RPMI8226 (cell line): ENCODE measurements at places on chromosomes 13 and 19.
A peak's percentile ranks its signal among the peaks of the same experiment; 100 is the strongest.

- DNase-seq, result no peak
Measured at GRCh38 chr13:74597526-74597925, 463.3 kb upstream of the KLF12 start.

DNA sequence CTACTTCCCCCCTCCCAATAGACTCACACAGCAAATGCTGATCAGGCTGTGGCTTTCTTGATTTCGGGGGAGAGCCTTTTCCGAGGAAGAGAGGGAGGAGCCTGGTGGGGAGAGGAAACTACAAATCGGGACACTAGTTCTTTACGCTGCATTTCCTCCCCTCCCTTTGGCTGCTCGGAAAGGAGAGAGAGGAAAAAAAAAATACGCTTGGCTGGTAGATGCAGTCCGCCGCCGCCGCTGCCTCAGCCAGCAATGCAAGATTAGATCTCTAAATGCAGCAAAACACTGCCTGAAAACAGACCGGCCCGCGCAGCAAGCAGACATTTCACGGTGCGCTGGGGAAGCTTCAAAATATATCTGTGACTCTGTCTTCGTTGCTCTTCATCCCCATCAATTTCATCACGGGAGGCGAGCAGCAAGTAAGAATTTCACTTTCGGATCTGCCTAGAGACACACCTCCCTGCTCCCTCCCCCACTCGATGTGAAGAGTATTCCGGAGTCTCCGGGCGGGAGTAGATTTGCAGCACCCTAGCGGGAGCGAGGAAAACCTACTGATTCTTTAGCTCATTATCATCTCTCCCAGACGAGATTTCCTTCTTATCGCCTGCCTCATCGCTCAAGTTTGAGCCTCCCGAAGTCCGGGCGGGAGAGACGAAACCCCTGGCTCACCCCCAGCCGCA, at the start of gene PCDH17:
TSS of gene PCDH17 (plus strand) at position 149 of the 680 bp plus-strand sequence. CDS start 803 bp downstream, outside the sequence.
- no peak for DNase-seq

- no peak for DNase-seq
Measured at GRCh38 chr13:46526740-46527139, 26.2 kb upstream of the LRCH1 start.

- DNase-seq, result no peak
Measured at GRCh38 chr13:102038787-102039186, 363.1 kb downstream of the FGF14 start.

DNA sequence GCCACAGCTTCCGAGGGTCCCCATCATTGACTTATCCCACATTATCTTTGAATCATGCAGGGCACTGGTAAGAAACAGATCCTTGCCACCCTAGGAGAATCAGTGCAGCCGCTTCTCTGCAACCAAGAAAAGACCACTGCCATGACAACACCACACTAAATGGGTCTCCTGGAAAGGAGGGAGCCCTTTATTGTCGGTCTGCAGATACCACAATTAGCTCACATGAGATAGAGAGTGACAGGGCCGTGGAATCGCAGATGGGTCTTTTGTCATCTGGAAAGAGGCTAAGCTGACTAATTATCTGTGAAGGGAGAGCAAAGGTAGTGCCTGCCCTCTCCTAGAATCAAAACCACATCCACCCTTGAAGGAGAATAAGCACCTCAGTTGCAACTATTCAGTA, 178.3 kb upstream of the MYO16 start:
- no peak for DNase-seq

GRCh38 chr13:89695343-89696257, 1651.9 kb upstream of the MIR17HG start:
- peak; percentile 25 for DNase-seq

DNA sequence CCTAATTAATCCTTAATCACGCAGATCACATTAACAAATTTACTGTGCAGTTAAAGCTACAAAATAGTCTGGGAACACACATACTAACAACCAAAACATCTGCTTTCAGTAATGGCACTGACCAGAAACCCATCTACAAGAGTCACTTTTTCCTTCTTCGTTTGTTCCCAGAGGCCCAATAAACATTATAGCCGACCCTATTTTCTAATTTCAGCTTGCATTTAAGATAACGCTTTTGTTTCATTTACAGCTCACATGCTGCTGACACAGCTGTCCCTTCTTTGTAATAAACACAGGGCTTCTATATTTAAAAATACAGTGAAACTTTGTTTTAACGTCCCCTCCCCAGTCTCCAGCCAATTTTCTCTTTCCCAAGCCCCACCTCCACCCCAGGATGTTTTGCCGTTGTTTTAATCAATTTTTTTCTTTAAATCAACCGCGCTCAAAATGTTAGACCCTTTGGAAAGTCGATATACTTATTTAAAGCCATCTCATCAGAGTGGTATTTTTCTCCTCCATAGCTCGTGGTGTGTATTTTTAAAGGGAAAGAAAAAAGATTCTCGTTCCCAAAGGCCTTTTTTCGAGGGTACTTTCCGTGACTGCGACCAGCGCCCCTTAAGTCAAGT, 1.7 kb upstream of the WBP4 start:
- peak; percentile 31 for DNase-seq

- peak; percentile 52 for DNase-seq
Measured at GRCh38 chr19:21202865-21203494, 61.1 kb downstream of the ZNF431 start.

DNA sequence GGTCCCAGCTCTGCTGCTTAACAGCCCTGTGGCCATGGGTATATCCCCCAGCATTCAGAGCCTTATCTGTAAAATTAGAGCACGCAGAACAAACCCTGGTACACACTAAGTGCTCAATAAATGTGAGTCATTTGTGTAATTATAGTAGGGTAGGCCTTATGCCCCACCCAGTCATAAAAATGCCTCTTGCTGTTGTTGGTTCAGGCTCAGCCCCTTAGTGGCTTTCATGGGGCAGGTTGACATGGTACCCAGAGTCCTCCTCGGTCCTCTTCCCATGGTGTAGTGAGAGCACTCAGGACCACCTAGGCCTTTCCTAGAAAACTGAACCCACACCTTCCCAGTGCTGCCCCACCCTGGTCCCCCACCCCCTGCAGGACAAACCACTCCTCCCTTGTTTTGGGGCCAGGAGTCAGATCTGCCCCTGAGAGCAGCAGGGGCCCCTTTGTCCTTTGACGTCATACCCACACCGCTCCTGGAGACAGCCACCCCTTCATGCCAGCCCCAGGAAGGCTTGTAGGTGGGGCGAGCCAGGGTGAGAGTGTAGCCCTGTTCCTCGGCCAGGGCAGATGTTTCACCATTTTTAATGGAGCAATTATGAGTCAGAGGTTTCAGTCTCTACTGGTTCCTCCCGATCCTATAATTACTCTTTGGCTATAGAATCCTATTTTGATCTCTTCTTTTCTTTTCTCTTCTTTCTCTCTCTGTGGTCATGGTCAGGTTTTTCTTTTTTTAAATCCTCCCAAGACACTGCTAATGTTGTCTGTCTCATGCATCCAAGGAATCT, 36.8 kb downstream of the ACTN4 start:
- peak; percentile 70 for DNase-seq

DNA sequence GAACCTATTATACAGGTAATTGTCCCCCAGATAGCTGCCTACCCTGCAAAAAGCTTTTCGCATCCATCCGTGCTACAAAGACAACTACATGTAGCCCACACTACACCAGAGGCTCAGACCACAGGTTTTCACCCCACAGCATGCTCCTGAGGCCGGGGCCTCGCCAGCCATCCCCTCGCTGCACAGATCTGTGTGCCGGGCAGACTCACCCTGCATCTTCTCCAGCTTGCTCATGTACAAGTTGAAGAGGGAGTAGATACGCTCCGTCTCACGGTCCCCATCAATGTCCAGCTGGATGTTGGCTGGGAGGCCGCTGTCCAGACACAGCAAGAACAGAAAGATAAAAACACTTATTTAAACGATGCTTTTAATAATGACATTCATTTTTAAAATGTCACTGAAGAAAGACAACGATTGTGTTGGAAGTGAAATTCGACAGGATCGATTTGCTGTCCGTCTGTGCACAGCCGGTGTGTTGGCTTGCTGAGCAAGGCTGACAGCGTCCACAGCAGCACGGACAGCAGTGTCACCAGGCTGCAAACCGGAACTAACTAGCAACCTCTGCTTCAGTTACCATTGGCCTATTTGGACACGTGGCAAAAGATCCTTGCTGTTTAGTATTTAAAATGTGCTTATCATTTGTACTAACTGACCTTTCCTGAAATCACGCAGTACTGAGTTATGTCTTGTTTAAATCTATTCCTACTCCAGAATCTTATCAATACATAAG, 18.6 kb upstream of the C13orf46 start:
- no peak for DNase-seq

DNA sequence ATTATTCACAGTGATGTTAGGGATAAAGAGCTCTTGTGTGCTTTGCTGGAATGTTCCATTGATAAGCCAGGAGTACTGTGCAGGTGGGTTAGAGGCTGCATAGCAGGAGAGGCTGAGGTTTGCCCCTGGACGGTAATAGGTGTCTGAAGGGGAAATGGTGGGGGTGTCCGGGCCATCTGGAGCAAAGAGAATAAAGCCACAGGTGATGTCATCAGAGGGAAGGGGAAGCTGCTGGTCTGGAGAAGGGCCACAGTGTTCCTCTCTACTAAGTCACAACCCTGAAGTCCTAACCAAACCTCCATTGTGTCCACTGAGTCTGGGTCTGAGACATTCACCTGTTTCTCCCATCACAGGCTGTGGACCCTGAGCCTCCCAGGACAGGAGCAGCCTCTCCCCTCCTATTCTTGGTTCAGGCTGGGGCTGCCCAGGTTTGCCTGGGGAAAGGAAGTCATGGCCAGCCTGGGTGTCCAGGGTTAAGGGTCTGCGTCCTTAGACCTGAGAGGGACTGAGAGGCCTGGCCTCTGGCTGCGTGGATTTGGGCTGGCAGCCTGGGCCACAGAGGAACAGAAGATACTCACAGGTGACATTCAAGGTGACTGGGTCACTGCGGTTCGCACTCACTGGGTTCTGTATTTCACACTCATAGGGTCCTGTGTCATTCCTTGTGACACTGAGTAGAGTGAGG, 6.8 kb downstream of the CEACAM1 start:
- DNase-seq, result no peak

DNA sequence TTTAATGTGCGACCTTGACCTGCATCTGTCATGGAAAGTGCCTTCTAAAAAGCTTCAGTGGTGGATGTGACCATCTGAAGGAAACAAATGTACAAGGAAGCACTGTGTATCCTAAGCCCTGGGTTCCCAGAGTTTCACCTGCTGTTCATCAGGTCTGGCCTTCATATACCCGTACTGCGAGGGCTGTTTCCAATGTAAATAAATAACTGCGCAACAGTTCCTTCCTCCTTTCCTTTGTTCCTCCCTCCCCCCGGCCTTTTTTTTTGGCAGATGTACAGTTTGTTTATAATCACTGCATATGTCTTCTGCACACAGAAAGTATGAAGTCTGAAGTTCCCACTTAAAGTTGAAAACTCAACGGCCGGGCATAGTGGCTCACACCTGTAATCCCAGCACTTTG, 5.2 kb downstream of the FAAP24 start:
- no peak for DNase-seq

DNA sequence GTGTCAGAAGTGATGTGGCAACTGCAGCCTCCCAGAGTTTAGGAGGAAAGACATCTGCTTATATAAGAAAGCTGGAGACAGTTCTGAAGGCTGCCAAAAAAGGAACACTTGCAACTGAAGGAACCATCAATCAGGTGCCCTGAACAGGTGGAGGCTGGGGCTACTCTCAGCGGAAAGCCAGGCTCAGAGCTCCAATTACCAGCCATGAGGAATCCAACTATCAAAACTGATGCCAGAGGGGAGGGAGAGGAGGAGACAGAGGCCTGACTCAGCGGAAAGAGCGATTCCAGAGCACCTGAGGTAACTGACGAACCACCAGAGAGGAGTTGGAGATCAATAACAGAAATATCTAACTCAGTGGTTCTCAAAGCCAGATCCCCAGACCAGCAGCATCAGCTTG, 24.3 kb downstream of the LEUTX start:
- DNase-seq, result no peak

- no peak for DNase-seq
Measured at GRCh38 chr13:82802528-82802927, 1079.7 kb downstream of the SLITRK1 start.

DNA sequence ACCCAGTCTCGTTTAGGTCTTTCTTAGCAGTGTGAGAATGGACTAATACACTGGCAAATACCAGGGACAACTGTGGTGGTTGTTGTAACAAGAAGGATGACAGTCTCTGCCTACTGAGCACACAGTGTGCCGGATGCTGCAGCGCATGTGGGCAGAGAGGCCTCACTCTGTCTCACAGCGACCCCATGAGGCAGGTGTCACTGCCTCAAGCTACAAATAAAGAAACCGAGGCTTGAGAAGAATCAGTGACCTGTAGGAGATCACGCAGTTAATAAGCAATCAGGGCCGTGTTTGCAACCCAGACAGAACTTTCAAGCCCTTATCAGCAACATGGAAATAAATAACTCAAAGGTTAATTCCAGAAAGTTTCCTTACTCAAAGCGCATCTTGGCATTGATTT, 40.5 kb upstream of the GAS6 start:
- DNase-seq, result no peak

DNA sequence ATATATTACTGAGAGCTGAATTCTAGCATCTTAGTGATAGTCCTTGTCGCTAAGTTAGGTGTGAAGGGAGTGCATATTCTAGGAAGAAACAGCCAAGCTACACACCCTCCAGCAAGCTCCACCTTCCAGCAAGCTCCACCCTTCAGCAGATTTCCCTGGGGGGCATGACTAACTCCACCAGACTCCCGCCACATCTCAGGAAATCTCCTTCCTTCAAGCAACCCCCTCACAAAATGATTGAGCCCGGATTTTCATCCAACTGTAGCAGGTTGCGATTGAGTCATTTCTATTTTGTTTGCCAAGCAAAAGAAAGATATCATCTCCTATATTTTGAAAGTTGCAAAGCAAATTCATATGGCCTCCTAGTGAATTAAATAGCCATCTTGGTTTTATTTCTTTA, 162.1 kb upstream of the TMTC4 start:
- DNase-seq, result no peak

DNA sequence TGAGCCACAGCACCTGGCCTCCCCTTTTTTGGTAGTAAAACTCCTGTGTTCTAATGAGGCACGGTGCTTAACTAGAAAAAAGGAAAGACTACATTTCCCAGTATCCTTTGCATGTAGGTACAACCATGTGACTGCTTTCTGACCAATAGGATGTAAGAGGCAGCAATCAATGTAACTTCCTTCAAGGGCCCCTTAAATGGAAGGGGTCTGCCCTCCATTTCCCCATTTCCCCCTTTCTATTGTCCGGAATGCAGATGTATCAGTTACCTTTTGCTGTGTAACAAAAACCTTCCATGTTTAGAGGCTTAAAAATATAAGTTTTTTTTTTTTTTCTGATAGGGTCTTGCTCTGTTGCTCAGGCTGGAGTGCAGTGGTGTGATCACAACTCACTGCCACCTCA, 2.2 kb downstream of the GPR32 start:
- DNase-seq, result no peak

DNA sequence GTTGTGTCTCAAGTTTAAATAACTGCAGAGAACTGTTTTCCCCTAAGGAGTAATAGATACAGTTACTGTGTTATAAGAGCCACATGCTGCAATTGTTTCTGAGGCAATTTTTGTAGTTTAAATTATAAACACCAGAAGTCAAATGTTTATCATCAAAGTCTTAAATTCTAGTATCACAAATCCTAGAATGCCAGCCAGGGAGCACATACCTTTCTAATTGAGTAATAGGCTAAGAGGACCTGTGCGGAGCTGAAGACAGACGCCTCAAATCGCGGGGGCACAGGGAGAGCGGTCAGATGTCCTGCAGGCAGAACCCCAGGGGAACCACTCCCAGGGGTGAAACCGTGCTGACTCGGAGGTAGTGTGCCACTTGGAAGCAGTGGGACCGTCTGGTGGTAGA, 65.2 kb upstream of the TNFRSF19 start:
- DNase-seq, result no peak
